ENCODE measurements at places on chromosomes 6 and 20.
A peak's percentile ranks its signal among the peaks of the same experiment; 100 is the strongest.

- DNase-seq = no peak
Measured at GRCh38 chr6:119119989-119120388, 41.5 kb upstream of the FAM184A start.

- no peak for DNase-seq
Measured at GRCh38 chr6:3297006-3297405, 38.3 kb downstream of the PSMG4 start.

- DNase-seq = peak; percentile 21
Measured at GRCh38 chr6:134123666-134124208, 71.3 kb upstream of the SLC2A12 start.

DNA sequence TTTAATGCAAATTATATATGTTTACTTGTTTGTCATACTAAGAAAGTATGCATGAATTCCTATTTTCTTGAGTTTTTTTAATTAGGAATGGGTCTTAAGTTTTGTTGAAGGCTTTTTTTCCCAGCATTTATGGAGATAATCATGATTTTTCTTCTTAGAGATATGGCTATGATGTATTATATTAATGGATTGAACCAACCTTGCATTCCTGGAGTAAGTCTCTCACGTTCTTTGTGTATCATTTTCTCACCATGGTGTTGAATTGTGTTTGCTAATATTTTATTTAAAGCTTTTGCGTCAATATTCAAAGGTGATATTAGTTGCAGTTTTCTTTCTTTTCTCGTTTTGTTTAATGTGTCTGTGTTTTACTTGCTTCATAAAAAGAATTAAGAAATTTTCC lies 48.4 kb upstream of the SLC35D3 start:
- no peak for DNase-seq

DNA sequence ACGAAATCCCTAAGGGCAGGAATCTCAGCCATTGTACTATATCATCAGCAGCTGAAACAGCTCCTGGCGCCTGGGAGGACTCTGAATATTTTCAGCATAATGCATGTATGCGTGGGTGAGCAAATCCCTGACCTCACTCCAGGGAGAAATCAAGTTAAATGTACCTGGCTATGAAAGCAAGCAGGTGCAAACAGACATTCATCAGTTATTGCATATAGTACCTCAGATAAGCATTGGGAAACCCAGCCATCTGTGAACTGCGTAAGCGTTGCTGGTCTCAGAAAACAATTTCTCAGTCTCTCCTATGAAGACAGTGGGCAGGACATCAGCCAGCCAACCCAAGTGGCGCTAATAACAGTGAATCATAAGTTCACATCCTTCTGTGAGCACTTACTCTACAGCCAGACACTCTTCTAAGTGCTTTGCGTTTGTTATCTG lies 622.6 kb downstream of the EPM2A start:
- DNase-seq = no peak

DNA sequence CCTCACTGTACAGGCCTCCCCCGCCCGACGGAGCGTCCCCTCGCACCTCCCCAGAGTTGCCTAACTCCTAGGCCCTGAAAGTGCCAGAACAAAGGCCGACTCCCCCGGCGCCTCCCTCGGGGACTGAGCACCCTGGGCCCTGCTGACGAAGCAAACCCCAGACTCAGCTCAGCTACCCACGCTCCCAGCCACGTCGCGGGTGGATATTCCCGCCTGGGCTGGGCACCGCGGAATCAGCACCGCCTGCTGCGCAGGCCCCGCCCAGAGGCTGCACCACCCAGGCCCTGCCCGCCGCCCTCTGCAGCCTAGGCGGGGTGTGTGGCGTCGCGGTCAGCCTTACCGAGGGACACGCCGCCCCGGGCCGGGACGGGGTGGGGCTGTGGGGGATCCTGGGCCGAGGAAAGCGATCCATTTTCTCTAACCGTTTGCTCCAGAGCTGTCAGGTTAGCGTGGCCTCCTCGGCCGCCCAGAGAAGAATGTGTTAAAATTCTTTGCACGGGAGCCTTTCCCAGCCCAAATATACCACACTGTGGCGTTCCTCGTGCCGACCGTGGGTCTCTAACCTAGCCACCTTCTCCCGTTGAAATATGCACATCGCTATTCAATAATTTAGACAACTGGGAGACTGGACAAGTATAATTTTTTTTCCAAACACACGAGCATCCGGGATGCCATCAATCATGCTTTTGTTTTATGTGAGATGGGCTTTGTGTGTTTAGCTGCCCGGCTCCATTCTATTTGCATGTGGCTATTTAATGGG lies 31.4 kb downstream of the TFAP2A start:
- DNase-seq = no peak

DNA sequence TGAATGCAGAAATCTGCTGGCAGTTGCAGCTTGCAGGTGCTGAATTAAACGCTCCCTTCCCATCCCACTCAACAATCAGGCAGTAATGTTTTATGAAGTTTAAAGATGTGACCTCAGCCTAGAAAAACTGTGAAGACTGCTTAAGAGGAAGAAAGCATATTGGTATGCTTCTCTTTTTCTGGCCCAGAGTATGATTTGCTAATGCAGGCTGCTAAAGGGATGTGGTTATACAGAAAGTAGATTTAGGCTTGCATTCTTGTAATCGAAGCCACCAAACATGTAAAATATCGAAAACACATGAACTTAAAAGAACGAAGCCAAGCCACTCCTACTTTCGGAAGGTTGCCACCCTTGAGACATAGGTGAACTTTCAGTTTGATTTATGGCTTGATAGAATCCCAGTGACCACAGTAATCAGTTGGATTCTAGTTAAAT lies 40.7 kb downstream of the MAP3K5 start:
- peak; percentile 40 for DNase-seq

DNA sequence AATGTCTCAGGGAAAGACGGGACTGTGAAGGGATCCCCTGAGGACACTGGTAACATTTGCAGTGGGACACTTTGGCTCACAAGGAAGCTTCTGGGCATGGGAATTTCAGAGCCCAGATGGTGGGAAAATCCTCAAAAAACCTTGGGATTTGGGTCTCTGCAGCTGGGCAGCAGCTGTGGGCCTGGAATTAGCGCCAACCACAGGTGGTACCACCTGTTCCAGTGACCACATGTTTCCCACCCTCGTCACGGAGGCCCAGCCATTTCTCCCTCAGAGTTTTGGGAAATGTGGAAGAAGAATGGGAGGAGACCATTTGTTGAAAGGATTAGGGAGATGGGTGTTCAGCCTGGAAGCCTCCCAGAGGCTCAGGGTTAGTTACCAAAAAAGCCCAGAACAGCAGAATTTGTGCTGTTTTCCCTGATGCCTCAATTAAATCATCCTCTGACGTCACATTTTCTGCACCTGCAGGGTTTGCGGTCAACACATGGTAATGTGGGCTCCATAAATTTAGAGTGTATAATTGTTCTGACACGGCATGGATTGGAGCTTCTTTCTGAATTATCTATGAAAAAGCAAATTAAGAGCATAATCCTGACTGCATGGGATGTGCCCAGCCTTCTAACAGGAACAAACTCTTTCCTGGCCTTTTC lies 34.4 kb downstream of the EDN3 start:
- no peak for DNase-seq

DNA sequence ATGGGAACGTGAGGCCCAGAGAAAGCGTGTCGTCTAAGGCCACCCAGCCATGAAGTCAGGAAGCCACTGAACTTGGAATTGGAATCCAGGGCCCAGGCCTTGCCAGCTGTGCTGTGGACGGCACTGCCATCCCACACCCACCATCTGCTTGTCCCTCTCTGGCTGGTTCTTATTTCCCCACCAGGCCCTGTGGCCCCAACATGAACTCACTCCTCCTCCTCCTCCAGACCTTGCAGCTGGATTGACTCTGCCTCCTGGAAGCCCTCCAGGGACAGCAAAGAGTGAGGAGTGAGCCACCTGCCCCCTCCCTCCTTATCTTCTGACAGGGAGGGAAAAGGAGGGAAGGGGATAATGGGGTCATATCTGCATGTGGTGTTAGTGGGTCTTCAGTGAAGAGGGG lies 16.0 kb upstream of the IP6K3 start:
- DNase-seq = no peak

DNA sequence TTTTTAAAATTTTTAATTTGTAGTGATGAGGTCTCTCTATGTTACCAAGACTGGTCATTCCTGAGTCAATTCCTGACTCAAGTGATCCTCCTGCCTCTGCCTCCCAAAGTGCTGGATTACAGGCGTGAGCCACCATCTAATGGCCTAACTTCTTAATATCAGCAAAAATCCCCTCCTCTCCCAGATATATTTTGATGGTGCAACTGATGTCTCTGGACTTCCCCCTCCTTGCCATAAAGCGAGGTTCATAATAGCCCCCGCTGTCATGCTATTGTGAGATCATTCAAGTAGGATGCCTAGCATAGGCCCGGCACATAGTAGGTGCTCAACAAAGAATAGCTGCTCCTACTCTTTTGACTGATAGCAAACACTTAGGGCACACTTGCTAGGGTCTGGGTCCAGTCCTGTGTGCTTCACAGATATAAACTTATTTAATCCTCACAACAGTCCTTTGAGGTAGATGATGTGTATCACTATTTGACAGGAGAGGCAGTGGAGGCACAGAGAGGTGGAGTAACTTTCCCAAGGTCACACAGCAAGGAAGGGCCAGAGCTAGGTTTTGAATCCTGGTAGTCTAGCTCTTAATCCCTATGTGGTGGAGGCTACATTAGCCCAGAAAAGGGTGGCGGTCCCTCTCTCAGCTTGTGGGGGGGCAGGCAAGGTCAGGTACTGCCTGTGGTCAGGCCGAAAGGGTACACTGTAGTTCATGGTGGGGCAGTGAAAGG lies 14.6 kb downstream of the SRC start:
- no peak for DNase-seq

GRCh38 chr6:100464903-100465700 lies at the start of gene SIM1:
TSS of gene SIM1 (minus strand) at chr6:100464921. CDS start at chr6:100463468, 1,453 bp downstream.
- peak; percentile 30 for DNase-seq

- no peak for DNase-seq
Measured at GRCh38 chr6:19551611-19552010, 285.6 kb upstream of the ID4 start.

- no peak for DNase-seq
Measured at GRCh38 chr6:140043762-140044378, 669.4 kb upstream of the CITED2 start.

DNA sequence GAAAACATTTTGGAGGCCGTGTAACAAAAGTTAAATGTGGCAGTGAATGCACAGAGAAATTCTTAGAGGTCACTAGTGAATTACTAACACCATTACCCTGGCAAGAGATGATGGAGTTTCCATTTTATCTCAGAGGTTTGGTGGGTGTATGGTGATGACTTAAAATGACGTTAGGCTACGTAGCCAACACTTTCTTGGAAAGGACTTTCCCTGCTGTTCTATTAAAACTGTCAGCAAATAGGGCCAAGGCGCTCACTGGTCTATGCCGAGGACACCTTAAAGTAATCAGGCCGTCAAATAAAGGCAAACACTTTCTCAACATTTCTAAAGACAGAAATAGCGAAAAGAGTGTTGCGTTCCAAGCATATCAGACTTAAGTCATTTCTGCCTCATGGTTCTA lies 160.8 kb downstream of the GMPR start:
- DNase-seq = no peak
